ENCODE measurements at places on chromosomes 7 and 10.

- DNase-seq, result no peak
Measured at GRCh38 chr7:107322015-107322414, 147.8 kb upstream of the GPR22 start.

- no peak for DNase-seq
Measured at GRCh38 chr7:113774182-113774807, 144.5 kb downstream of the PPP1R3A start.

GRCh38 chr7:31029251-31030042 lies 22.7 kb upstream of the ADCYAP1R1 start:
- DNase-seq, result no peak

- DNase-seq, result no peak
Measured at GRCh38 chr7:101146-102046, 91.0 kb upstream of the FAM20C start.

DNA sequence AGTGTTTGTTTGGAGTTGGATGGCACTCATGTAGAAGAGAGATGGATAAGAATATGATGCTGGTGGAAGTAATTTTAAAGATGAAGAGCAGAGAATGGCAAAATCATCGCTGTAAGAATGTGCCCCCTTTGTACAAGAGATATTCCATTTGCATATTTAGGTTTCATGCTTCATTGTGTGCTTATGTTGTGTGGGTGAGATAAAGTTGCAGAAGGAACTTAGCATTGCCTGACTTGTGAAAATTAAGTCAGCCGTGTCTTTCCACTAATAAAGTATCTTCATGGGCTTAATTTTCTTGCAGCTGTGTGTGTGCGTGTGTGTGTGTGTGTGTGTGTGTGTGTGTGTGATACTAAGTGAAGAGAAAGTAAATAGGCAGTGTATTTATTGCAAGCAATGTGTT lies 381.9 kb downstream of the OTUD1 start:
- DNase-seq, result no peak

- DNase-seq, result no peak
Measured at GRCh38 chr10:60359066-60359465, 30.6 kb downstream of the ANK3 start.

DNA sequence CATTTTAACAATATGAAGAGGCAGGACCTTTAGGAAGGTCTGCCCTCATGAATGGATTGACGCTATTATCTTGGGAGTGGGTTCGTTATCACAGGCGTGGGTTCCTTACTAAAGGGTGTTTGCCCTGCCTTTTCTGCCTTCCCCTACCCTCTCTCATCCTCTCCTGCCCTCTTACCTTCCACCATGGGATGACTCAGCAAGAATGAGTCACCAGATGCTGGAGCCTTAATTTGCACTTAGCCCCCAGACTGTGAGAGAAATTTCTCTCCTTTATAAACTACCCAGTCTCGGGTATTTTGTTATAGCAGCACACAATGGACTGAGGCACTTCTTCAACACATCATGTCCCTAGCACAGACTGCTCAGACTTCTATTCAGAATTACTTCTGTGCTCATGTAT lies 31.4 kb upstream of the ZNF32 start:
- DNase-seq, result no peak

DNA sequence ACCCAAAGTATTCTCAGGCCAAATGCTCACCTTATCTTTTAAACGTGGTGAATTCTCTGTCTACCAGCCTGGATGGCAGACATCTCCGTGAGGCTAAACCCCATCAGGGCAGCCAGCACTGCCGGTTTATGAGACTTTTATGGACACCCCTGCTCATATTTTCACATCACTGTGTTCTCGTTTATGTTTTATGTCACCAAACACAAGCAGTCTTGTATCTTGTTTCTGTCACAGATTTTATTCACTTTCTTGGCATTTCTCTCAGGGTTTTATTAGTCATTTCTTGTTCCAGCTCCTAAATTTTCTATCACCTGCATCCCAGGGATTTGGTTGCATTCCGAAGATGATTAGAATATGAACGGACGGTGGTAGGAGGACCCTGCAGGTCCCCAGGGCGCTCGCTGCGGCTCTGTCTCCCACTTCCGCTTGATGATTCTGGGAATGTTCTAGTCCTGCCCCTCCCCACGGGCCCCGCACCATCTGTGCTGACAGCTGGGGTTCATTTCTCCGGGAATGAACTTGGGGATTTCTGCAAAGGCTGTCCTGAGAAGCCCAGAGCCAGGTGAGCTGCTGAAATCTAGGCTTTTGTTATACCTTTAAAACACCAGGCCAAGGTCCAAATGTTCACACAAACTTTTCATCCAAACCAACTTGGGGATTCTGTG lies 217.6 kb downstream of the GFRA1 start:
- DNase-seq, result no peak

- DNase-seq, result no peak
Measured at GRCh38 chr7:111026806-111027205, 64.1 kb upstream of the LRRN3 start.

- no peak for DNase-seq
Measured at GRCh38 chr10:126795318-126795717, 109.9 kb upstream of the DOCK1 start.

DNA sequence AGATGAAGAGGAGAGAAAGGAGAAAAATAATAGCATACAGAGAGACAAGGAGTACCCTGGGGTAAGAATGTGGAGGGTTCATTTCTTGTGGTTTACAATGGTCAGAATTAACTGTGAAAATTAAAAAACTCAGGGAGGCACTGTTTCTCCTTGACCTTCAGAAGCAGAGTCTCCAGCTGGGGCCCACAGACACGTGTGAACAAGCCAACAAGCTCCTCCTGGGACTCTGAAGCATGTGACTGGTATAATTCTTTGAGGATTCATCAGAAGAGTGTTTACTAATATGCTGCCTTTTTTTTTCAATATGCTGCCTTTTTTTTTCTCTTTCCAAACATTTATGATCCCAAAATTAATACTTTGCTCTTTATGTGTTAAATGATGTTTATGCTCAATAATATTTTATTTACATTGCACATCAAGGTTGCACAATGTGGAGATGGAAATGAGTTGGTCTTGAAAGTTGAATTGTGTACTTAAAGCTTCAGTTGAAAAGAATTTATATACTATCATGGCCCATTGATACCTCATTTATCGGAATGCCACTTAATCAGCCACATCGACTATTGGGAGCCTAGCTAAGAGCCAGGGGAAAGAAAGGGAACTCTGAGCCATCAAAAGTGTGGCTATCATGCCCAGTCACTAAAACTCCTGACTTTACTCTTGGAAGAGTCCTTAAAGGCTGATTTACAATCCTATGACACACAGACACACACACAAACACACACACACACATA lies 134.7 kb upstream of the RHOBTB1 start:
- no peak for DNase-seq

DNA sequence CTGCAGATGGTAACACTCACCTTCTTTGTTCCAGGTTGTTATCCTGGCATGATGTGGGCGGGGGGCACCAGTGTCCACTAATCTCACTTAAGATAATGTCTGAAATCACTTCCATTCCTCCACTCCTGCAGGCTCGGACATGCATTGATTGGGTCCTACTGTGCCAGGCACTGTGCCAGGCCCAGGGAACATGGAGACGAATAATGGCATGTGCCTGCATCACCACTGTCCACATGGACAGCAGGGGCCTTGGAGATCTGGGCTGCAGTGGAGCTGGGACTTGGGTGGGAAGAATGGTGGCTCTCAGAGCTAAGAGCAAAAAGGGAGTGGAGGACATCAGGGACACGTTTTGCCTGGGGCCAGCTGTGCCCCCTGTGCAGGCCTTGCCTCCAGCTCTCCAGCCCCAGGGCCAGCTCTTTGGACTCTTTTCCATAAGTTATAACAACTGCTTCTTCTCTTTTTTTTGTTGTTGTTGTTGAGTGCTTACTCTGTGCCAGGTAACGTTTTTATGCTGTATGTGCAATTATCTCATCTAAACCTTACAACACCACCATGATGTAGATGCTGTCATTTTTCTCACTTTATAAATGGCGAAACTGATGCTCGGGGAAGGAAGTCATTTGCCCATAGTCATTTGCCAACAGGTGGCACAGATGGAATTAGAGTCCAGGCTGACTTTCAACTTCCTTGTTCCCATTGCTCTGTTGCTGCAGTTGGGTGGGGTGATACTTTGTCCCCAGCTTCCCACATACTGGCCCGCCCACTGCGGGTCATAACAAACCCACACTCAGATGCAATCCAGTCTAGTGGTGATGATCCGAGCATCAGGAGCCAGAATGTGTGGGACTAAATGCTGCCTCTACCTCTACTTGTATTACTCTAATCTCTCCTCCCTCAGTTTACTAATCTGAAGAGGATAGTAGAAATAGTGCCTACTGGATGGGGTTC lies 19.1 kb downstream of the PLPP4 start:
- no peak for DNase-seq

DNA sequence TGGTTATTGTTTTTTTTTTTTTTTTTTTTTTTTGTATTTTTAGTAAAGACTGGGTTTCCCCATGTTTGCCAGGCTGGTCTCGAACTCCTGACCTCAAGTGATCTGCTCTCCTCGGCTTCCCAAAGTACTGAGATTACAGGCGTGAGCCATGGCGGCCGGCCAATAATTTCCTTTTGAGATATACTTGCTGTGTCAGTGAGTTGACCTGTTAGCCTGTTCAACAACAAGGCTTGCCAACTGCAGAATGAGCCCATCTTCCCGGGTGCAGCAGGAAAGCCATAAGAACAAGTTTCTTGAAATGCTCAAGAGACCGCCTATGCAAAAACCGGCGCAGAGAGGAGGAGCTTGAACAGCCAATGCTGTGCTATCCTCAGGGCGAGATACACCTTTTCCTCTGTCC lies 112.5 kb downstream of the PRPF18 start:
- no peak for DNase-seq

GRCh38 chr7:100966542-100967291 lies 2.6 kb upstream of the MUC12 start:
- DNase-seq, result no peak

GRCh38 chr7:19747740-19748339 lies 25.6 kb downstream of the TMEM196 start:
- no peak for DNase-seq

- no peak for DNase-seq
Measured at GRCh38 chr10:117804470-117805011, 242.2 kb downstream of the RAB11FIP2 start.

- DNase-seq, result no peak
Measured at GRCh38 chr7:156948361-156948760, 1.2 kb upstream of the NOM1 start.
